ENCODE measurements at places on chromosomes 13 and 19.
A peak's percentile ranks its signal among the peaks of the same experiment; 100 is the strongest.

- DNase-seq: no peak
Observed at GRCh38 chr13:71149498-71150363, 717.3 kb downstream of the DACH1 start.

DNA sequence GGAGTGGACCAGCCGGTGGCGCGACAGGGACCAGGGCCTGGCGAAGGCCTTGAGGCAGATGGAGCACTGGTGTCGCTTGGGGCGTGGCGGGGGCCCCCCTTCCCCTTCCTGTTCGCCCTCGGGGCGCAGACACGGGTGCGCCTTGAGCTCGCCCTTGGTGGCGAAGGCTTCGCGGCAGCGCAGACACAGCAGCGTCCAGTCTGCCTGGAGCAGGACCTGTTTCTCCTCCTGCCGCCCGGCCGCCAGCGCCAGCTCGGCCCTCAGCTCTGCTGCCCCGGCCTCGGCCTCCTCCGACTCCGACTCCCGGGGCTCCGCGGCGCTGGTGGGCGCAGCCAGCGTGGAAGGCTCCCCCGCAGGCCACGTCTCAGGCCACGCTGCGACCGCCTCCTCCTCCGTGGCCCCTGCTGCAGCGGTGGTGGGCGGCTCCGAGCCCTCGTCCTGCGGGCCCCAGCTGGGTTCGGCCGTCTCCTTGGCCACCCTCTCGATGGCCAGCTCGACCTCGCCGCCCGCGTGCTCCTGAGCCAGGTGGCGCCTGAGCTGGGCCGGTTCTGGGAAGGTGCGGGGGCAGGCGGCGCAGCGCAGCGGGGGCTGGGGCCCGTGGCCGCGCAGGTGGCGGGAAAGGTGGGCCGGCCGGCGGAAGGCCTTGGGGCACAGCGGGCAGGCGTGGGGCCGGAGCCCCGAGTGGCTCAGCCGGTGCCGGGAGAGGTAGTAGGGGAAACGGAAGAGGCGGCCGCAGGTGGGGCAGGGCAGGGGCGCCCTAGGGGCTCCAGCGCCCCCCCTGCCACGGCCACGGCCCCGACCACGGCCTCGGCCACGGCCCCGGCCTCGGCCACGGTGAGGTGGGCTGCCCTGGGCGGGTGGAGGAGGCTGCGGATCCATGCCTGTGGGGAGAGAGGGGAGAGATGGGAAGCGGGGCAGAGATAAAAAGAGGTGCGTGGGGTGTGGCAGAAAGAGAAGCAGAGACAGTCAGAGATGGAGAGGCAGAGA lies 1.6 kb downstream of the ZNF579 start:
- DNase-seq: no peak

DNA sequence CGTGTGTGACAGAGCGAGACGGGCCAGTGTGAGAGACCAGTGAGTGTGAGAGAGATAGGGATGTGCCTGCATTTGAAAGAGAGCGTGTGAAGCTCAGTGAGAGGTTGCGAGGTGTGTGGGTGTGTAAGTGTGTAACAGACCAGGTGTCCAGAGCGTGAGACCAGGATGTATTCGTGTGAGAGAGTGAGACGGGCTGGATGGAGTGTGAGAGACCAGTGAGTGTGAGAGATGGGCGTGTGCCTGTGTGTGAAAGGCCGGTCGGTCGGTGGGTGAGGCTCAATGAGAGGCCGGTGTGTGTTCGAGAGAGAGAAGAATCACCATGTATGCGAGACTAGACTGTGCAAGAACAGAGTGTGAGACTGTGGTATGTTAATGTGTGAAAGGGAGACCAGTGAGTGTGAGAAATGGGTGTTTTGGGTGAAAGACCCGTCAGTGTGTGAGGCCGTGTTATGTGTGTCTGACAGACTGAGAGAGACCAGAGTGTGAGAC lies 679 bp downstream of the ZNF471 start:
- no peak for DNase-seq

GRCh38 chr13:106612688-106613087 lies 44.8 kb upstream of the ARGLU1 start:
- DNase-seq: no peak

GRCh38 chr19:50516964-50517703 lies 3.4 kb upstream of the ASPDH start:
- DNase-seq: no peak

DNA sequence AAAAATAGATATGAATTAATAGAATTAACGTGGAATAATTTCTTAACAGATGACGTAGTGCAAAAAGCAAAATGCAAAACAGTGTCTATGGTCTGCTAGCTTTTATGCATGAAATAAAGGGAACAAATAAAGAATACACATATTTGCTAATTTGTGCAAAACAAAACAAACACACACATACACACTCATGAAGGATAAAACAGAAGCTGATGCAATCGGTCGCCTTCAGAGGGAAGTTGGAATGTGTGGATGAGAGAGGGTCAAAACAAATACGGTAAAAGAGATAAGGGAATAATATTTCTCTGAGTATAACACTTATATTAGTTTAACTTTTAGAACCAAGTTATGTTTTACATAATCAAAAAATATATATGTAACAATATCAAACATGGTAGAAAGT lies 1160.9 kb upstream of the PCDH9 start:
- DNase-seq: no peak

- DNase-seq: no peak
Observed at GRCh38 chr13:39602277-39602613, 748 bp downstream of the LHFPL6 start.

GRCh38 chr19:19588546-19588945 lies 29.9 kb downstream of the PBX4 start:
- DNase-seq: no peak

- DNase-seq: no peak
Observed at GRCh38 chr13:59494560-59494970, 669.2 kb downstream of the DIAPH3 start.

- no peak for DNase-seq
Observed at GRCh38 chr19:45501730-45502014, 3.4 kb downstream of the PPM1N start.

DNA sequence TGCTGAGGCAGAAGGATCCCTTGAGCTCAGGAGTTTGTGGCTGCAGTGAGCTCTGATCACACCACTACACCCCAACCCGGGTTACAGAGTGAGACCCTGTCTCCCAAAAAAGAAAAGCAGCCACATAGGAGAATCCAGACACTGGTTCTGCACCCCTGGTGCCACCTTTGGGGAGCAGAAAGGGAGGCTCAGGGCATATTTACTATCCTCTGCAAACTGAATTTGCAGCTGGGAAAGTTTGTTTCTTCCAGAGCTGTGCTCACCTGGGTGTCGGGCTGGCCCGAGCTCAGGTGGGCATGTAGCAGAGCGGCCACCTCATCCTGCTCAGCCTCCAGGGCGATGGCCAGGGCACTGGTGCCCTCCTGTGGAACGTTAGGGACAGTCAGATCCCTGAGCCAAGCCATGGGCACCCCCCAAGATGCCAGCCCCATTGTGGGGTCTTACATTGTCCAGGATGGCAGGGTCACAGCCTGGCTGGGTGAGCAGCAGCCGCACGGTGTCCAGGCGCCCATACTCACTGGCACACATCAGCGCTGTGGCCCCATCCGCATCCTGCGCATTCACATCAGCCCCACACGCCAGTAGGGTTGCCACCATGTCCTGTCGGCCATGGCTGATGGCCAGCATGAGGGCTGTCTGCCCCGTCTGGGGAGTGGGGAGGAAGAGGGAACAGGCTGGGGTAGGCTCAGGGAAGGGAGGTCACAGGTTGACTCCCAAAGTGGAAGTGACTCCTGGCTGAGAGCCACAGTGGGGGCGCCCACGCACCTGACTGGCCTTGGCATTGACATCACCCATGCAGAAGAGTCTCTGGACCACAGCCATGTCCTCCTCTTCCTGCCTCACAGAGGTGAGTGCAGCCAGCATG lies 3.1 kb downstream of the RPS28 start:
- DNase-seq: no peak

- peak; percentile 52 for DNase-seq
Observed at GRCh38 chr19:41356984-41357739, 3.4 kb upstream of the TGFB1 start.

DNA sequence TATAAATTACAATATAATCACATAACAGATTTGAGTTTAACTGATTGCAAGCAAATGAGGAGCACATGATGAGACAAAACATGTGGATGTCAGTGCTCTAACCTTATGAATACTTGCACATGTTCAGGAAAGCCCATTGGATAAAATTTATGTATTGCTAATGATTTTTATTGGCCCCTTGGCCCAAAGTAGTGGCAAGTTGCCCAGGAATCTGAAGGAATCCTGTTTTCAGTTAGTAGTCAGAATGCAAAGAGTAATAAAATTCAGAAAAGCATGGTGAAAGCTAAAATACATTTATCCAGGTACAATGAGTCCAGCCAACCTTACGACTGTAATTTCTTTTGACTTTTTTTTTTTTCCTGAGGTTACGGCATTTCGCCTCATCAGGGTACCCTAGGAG lies 1539.4 kb downstream of the EFNB2 start:
- no peak for DNase-seq

- DNase-seq: no peak
Observed at GRCh38 chr19:6035026-6035425, 57.1 kb upstream of the RANBP3 start.

DNA sequence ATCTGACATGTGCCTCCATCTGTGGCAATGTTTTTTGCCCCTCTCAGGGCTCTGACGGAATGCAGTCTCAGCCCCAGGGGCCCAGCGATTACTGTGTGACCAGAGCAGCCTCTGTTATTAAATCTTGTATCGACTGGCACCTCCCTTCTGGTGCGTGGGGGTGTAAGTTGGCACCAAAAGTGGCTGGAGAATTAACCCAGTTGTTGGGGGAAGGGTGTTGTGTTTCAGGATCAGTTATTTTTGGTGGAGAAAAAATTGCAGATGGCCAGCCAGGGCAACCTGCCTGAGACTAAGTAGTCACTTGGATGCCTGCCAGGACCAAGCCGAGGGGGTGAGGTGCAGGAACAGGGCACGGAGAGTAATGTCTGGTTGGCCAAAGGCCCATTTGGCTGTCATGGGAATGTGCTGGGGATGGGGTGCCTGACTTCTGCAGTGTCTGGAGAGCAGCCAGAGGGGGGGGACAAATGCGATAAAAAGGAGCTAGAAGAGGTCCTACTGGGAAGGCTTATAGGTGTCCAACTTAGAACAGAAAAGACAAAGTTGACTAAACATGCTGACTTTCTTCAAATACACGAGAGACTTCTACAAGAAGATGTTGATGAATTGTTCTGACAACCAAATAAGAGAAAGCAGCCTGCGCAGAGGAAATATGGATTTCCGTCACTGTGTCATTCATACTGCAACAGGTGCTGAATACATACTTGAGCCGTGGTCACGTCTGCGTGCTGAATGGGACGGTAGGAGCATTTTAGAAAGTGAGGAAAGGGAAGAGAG lies 69.8 kb downstream of the SIAH3 start:
- no peak for DNase-seq
